ENCODE measurements at places on chromosomes 7 and 10.

DNA sequence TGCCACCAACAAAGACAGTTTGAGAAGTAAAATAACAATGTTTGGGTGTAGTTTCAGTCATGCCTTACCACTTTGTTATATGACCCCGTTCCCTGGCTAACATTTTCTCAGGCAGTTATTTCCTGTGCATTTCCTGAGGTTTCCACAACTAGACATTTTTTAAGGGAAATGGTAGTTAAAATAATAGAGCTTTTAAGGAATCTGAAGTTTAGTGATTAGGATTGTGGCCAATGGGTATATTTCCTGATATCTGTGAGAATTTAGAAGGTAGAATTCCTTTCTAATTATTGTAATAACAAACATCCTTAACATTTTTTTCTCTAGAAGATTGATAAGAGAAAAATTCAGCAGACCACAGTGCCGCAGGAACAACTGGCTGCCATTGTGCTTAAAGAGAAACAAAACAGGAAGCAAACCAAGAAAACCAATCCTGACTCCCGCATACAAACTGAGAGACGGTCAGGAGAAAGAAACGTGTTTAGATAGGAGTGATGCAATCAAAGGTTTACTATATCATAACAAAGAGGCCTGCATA is 193.6 kb downstream of the MBL2 start:
- no peak for DNase-seq

DNA sequence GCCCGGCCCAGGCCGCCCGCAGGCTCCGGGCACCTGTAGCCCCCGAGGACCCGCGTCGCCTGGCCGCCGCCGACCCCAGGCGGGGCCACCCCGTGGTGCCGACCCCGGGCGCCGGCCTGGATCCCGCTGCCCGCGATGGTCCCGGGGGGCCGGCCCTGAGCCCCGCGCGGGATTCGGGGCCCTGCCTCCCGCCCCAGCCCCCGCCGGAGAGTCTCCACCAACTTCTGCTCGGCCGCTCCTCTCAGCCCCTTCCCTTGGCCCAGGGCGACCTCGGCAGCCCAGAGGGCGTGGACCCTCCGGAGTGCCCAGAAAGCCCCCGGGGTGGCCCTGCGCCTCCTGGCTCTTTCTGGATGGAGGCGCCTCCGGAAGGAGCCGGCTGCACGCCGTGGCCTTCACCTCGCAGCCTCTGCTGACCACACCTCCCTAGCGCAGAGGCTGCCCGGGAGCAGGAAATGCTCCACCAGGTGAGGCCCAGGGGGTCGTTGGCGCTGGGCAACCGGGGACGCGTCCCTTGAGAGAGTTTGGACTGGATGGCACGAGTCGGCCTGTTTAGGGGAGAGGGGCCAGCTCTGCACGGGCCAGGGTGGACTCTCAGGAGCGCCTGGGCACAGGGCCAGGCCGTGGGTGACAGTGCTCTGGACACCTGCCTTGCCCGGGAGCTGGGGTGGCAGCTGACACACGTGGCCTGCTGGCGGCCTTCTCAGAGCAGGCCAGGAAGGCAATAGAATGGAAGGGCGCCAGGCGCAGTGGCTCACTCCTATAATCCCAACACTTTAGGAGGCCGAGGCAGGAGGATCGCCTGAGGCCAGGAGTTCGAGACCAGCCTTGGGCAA is 529 bp downstream of the ZNF853 start:
- no peak for DNase-seq

- DNase-seq: no peak
Observed at GRCh38 chr10:77877441-77878344, 48.9 kb downstream of the DLG5 start.

DNA sequence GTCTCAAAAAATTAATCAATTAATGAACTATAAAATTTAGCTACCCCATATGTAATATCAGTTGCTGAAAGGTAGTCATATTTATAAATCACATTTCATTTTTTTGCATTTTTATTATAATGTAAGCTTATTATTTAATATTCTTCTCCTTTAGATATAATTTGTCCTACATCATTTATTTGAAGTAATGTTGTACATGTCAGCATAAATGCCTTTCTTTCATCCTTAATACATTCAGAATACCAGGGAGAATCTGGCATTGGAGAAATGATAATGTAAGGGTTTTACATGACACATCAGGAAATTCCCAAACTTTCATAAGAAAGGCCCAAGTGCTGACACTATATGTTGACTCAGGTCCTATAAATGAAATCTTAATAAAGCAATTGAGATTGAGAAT is 742.1 kb downstream of the CNTNAP2 start:
- DNase-seq: no peak

GRCh38 chr10:97949462-97949861 is 81.0 kb downstream of the CRTAC1 start:
- DNase-seq: no peak

DNA sequence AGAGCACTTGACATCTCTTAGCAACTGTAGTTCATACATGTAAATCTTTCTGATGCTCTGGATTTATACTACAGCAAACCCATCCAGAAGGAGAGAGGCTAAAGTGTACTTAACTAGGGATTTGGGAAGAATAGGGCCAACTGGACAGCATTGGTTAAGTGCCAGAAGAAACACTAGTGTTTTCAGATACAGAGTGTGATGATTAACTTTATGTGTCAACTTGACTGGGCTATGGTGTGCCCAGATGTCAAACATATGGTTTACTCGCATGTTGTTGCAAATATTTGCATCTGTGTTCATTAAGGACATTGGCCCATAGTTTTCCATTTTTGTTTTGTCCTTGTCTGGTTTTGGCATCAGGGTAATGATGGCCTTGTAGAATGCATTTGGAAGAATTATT is 384.7 kb upstream of the KCND2 start:
- no peak for DNase-seq

DNA sequence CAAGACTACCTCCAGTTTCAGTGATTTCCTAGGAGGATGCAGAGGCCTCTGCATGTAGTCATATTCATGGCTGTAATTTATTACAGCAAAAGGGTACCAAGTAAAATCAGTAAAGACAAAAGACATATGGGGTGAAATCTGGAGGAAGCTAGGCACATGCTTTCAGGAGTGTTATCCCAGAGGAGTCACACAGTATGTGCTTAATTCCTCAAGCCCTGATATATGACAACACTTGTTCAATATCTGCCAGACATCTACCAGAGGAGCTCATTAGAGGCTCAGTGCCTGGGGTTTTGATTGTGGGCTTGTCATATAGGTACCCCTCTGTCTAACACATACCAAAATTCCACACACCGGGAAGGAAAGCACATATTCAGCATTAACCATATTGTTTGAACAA is 283.8 kb downstream of the CXCL12 start:
- no peak for DNase-seq

All from substantia nigra (tissue), 51 donors.